ENCODE measurements at places on chromosomes 5 and 9.

DNA sequence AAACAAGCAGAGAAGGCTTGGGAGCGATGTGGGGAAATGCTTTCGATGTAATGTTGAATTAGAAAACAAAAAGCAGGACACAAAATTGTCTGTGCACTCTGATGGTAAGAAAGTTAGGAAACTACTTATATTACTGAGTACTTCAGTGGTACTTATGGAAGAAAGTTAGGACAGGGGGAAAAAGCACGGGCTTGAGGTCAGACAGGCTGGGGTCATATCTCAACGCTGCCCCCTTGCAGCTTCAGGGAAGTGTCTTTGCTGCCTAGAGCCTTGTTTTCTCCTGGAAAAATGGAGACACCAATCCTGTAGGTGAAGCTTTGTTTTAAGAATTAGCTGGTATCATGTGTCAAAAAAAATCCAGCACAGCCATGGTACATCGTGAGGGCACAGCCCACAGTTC, 23.0 kb downstream of the NEURL1B start:
- DNase-seq, result no peak

DNA sequence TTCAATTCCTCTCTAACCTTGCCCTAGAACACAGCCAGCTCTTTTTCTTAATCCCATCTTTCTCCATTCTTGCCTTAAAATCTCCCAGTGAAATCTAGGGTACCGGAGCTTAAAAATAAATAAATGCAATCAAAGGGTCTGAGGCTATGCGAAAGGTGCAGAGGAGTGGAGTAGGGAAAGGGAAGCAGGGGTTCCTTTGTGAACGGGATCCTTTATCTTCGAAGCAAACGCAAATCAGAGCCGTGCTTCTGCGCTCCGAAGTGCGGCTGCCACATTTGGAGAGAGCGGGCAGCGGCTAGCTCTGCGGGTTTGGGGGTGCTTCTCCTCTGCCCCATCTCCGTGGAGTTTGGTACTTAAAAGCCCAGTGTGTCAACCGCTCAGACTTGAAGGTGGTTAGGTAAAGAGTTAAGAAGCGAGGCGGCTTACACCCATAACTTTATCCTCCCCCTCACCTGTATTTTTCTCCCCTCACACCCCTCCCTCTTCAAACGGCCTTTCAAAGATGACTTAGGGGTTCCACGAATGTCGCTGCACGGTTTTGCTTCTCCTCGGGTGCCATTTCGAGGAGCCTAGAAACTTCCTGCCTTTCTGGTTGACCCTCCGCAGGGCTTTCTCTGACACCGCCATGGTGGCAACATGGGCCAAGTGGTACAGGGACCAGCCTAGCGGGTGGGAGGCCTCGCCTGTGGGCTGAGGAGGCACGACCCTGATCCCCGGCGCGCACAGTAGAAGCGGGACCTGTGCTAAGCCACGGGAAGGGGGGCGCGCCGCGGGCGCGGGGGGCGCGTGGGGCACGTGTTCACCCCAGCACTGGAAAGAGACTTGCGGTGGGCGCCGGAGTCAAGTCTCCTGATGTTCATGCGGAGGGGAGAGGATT, 31.7 kb upstream of the NFIB start:
- no peak for DNase-seq

DNA sequence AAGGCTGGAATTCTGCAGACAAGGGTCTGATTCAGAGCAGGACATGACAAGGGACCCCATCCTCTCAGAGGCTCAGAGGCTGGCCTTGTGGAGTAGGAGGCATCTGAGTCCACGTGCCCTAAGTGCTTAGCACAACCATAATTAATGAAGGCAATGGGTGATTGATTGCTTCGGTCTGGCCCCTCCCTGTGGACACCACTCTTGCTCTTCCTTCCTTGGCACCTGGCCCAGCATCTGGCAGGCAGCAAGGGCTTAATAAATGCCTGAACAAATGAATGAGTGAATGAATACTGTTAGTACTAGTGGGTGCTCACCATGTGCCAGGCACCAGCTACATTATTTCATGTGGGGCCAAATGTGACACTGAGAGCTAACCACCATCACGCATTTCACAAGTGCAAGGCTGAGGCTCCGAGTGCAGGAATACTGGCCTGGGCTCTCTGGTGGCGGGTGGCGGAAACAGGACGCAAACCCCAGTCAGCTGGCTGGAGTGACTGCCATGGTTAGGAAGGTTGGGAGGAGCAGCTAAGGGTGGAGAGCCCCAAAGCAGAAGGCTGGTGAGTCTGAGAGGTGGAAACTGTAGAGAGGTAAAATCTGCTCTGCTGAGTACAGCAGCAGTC, 53.6 kb downstream of the ASS1 start:
- no peak for DNase-seq

DNA sequence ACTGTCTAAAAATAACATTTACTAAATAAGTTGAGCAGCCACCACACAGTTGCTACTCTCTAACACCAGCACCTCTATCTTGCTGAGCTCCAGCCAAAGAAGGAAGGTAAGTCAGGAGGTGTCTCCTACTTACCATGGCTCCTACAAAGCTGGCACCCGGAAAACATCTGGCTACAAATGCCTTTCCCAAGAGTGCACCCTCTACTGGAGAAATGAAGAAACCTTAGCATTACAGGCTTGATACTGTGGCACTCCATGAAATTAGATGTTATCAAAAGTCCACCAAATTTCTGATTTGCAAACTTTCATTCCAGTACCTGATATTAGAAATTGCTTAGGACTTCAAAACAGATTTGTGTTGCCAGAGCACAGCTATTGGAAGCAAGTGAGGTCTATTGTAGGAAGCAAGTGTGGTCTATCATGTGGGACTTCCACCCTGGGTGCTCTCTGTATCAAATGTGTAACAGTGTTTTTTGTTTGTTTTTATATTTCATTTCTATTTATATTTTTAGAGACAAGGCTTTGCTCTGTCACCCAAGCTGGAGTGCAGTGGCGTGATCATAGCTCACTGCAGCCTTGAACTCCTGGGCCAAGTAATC, 25.7 kb upstream of the RFK start:
- DNase-seq, result no peak

GRCh38 chr9:19229595-19230354, 718 bp upstream of the DENND4C start:
- peak; percentile 56 for DNase-seq

- no peak for DNase-seq
Observed at GRCh38 chr9:137233143-137233980, 2.7 kb downstream of the SLC34A3 start.

DNA sequence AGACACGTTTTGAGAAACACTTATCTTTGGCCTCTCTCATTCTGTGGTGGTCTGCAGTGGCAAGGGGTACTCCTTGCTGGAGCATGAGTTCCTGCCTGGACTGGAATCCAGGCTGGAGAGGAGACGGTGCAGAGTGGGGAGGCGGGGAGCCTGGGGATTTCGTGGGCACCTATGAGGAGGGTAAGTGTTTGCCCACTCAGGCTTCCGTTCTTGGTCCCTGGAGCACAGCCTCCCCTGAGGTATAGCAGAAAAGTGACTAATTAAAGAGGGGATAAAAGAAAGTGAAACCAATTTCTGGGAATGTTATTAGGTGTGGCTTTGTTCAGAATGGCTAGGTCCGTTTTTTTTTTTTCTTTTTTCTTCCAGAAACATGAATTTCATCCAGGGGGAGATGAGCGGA, 90.8 kb downstream of the ARHGAP26 start:
- no peak for DNase-seq

- DNase-seq, result no peak
Observed at GRCh38 chr9:110031511-110032173, 176.3 kb downstream of the C9orf152 start.

- no peak for DNase-seq
Observed at GRCh38 chr5:53256746-53257145, 147.2 kb upstream of the MOCS2 start.

DNA sequence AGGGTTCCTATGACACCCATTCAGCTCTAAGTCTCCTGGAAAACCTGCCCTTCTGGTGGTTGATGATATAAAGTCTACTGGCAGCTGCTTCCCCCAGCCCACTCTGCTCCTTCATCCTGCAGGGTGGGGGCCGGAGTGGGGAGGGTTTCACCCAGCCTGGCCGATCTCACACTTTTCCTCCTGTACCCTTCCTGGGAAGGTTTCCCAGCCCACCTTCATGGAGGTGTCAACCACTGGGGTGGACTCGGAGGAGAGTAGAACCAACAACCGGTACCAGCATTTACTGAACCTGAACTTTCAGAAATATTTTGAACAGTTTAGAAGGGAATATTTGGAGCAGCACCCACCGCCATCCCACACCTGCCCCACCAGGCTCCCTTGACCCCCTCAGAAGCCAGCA, 30.4 kb downstream of the ROR2 start:
- DNase-seq, result no peak

DNA sequence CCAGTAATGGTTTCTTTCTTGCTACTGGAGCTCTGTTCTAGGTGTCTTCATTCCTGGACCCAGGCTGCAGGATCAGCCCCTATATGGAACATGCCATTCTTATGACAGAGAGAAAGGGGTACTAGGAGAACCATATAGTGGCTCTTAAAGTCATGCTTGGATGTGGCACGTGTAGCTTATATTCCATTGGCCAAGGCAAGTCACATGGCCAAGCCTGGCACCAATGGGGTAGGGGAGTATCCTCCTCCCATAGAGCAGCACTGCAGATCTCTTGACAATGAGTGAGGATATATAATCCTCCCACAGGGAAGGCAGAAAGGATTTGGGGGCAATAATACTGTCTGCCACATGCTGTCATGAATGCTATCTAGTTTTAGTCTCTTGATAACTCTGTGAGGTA, 193.3 kb downstream of the PALM2AKAP2 start:
- DNase-seq, result no peak

DNA sequence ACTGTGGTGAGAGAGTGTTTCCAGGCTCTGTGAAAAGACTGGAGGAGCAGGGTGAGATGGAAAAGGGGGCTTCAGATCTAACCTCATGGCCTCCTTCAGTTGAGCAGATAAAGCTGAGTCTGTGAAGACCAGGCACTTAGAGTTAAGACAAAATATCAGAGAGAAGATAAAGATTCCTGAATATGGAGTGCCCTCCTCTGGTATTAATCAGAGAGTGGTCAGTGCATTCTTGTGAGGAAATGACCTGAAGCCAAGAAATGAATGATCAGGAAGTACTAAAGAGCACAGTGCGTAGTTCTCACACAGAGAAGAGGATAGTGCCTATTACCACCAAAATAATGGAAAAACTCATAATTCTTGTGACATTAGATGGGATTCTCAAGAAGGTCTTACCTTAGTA, 1417.0 kb upstream of the ACO1 start:
- no peak for DNase-seq

GRCh38 chr5:127934791-127935256, 148.7 kb upstream of the SLC12A2 start:
- DNase-seq, result no peak

- no peak for DNase-seq
Observed at GRCh38 chr5:133494923-133495246, 117.5 kb downstream of the FSTL4 start.

DNA sequence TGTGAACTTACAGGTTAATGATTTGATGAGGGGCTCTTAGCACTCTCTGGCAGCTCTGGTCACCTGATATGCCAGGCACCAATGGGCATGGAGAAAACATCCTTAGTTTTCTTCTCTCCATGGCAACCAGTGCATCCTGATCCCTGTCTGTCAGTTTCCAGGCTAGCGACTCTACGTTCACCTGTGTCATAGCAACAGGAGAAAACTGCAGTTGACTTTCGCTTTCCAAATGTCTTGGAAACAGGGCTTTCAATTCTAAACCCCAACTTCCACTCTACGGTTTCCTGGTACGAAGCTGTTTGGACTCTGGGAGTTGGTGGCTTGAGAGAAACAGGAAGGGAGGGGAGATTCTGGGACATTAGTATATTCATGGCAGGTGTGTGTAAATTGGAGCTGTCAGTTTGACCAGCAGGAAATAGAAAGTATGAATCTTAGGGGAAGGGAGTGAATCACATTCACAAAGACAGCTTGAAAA, 74.4 kb downstream of the SLC28A3 start:
- no peak for DNase-seq

DNA sequence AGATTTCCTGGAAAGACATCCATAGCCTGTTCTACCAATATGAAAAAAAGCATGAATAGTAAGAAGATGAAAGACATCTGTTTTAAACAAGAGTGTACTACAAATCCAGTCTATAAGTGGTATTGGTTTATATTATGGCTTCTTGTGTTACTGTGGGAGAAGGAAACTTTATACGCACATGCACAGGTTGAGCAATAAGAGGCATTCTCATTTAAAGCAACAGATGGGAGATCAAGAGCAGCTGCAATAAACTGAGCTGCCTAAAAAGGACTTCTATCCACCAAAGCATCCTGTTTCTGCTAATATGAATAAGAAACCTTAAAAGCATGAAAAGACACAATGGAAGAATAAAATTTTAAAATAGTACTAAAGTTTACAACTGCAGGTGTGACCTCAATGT, 8.6 kb upstream of the PCDHB1 start:
- DNase-seq, result no peak

- DNase-seq, result no peak
Observed at GRCh38 chr5:33807771-33808170, 84.0 kb downstream of the ADAMTS12 start.

DNA sequence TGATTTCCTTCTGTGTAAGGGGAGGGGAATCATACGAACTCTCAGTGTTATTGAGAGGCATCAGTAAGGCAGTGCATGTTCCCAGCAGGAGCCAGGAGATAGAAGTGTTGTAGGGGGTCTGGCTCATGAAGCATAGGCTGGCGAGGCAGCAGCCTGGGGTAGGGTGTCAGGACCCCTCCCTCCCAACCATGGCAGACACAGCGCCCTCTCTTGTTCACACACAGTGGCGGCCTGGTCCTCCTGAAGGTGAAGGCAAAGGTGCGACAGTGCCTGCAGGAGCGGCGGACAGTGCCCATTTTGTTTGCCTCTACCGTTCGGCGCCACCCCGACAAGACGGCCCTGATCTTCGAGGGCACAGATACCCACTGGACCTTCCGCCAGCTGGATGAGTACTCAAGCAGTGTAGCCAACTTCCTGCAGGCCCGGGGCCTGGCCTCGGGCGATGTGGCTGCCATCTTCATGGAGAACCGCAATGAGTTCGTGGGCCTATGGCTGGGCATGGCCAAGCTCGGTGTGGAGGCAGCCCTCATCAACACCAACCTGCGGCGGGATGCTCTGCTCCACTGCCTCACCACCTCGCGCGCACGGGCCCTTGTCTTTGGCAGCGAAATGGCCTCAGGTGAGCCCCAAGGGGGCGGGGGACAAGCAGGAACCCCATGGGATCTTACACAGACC, 4.7 kb downstream of the SLC27A4 start:
- no peak for DNase-seq

DNA sequence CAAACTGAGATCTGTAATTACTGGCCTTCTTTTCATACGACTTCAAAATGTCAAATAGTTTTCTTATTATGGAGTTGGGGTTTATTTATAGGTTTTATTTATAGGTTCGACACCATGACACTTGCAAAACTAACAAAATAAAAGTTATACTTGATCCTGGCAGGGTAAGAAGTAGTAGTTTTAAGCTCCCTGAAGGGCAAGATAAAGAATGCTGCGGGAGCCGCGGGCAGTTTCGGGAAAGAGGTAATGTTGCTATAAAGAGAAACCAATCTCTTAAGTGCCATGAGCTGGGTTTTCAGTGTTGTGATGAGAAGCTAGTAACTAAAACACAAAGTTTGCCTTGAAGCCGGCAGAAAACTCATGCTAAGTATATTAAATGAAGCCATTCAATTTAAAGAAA, 24.8 kb downstream of the PTPN3 start:
- no peak for DNase-seq

Data from activated naive CD4-positive, alpha-beta T cell (primary cell).